ENCODE measurements at places on chromosomes 3 and 15.

GRCh38 chr15:29055876-29056275 lies 170.1 kb downstream of the APBA2 start:
- DNase-seq = no peak

DNA sequence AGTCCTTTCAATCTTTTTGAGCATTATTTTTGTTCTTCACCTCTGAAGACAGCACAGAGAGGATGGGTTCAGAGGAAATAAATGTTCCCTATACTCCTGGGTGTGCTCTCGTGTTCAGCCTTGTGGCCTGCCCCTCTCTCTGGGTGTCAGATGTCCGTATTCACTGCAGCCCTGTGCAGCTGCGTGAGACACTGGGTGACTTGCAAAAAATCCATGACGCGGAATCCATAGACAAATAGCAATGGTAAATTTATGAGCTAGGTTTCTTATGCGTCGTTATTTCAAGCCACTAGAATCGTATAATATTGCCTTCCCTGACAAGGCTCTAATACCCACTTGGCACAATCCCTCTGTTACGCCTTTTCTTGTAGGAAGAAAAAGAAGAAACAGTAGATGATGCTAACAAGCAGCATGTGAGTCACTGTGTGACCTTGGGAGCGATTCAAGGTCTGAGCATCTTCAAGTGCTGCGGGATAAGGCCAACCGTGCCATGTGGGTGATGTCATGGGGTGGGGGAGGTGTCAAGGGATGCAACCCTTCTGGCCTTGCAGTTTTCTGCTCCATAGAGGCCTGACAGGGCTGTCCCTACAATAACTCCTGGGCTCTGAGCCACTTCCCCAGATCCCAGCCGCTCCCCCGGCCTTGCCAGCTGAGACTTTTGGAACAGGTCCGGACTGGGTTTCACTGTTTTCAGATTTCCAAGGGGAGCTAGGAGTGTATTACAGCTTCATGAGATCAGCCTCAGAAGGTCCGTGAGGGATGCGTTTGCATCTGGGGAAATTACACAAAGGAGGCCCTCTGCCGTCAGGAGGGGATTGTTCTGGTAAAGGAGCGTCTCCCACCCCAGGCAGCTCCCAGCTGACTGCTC lies 47.6 kb upstream of the POMGNT2 start:
- no peak for DNase-seq

GRCh38 chr3:186107215-186108105 lies 1.4 kb downstream of the ETV5 start:
- DNase-seq = peak; percentile 69

DNA sequence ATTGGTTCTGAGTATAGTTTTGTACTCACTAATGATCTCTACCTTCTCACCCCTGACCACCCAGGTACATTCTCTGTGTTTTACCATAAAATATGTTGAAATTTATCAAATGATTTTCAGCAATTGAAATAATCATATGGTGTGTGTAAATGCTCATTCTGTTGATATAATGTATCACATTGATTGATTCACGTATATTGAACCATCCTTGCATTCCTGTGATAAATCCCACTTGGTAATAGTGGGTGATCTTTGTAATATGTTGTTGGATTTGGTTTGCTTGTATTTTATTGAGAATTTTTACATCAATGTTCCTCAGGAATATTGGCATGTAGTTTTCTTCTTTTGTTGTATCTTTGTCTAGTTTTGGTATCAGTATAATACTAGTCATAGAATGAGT lies 1497.6 kb downstream of the OTOL1 start:
- no peak for DNase-seq

DNA sequence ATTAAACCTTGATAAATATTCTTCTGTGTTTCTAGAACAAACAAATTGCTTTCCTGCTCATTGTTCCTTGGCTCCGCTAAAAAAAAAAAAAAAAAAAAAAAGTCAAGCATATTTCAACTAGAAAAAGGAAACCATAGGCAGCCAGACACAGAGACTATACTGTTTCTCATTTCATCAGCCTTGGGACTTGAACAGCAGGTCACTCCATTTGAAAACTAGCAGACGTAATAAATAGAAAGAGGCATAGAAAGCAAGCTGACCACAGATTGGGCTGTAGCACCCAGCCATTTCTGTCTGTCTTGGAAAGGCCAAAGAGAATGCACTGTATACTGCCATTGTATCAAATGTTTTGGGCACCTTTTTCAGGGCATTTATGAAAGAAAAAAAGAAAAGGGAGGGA lies 697.1 kb downstream of the NLGN1 start:
- no peak for DNase-seq

DNA sequence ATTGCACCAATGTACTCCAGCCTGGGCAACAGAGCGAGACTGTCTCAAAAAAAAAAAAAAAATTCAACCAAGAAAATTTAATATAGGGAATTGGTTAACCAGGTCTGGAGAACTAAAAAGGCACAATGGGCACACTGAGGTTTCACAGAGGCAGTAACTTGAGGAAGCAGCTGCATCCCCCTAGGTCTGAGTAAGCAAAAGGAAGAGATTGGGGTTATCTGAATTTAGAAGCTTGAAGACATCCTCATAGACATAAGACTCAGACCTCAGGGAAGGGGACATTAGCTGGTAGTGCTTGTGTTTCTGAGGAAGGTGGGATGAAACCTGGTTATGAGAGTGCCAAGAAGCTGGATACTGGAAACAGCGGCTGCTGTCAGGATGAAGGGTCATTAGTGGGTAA lies 50.1 kb upstream of the LEKR1 start:
- DNase-seq = no peak

DNA sequence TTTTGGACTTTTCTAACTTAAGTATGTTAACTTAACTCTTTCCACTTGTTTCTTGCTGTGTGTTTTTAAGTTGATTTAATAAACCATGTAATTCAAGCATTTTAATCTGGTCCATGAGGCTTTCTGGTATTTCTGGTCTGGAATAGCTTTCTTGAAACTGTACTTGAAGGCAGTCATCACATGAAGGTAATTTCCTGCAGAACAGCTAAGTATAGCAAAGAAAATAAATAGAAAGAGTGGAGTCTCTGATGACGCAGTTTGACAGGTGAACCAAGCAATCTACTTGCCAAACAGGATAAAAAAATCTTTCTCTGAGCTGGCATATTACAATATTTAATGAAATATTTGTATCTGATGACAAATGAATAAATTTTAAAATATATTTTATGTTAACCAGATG lies 74.9 kb downstream of the BTLA start:
- DNase-seq = no peak

DNA sequence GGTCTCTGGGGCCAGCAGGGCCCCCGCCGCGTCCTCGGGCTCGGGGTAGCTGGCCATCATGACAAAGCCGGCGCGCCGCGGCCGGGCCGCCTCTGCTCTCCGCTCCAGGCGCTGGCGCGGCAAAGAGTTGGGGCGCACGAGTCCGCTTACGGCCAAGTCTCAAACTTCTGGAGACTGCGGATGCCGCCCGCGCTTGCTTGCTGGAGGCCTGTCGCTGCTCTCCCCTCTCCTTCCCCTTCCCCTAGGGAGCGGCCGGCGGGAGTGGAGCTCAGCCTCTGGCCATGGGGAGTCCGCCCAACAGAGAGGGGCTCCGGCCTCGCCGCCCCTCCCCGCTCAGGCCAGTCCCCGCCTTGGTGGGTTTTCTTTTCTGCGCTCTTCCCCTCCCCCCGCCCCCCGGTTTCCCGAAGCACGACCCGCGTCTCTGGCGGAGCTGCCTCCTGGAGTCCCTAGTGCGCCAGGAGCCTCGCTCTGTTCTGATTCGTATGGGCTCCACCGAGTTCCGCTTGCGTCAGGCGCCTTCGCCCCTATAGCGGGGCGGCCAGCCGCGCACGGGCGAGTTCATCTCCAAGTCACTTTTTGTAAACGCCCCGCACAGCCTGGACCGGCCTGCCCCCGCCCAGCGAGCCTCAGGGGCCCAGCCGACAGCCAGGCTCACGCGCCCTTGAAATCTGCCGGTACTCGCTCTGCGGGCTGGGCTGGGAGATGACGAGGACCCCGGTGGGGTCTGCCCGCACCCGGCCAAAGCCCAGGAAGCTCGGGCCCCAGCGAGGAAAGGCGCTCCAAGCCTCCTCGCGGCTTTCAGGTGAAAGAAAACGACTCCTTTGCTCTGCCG lies at the start of the genes FOXL2 and FOXL2NB:
TSS of gene FOXL2 (minus strand) at position 475 of the 832 bp plus-strand sequence. CDS start at position 60, 415 bp downstream.
TSS of gene FOXL2NB (plus strand) at position 555 of the 832 bp plus-strand sequence. CDS start at position 703, 148 bp downstream.
- DNase-seq = peak; percentile 48

DNA sequence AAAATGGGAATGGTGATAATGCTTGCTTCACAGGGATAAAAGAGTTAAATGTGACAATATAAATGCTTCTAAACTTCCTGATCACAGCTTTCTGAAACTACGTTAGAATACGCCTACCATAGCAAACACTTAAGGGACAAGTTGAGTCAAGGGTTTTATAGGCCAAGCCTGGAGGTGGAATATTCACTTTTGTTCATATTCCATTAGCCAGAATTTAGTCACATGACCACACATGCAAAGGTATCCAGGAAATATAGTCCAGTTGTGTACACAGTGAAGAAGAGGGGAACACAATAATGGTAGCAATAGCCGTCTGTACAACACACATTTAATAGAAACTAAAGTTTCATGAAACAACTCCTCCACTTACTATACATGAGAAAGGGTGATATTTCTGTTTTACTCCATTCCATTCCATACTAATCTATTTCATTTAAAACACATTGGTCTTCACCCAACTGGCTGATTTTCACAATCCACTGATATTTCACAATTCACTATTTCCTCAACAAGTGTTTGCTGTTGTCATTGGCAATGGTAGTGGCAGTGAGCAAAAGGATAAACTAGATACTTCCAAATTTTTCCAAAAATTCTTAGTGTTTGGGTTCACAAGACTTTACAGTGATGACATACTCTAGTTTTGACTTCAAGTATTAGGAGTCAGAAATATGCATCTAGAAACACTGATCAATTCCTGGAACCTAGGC lies 270.9 kb downstream of the ERC2 start:
- no peak for DNase-seq

DNA sequence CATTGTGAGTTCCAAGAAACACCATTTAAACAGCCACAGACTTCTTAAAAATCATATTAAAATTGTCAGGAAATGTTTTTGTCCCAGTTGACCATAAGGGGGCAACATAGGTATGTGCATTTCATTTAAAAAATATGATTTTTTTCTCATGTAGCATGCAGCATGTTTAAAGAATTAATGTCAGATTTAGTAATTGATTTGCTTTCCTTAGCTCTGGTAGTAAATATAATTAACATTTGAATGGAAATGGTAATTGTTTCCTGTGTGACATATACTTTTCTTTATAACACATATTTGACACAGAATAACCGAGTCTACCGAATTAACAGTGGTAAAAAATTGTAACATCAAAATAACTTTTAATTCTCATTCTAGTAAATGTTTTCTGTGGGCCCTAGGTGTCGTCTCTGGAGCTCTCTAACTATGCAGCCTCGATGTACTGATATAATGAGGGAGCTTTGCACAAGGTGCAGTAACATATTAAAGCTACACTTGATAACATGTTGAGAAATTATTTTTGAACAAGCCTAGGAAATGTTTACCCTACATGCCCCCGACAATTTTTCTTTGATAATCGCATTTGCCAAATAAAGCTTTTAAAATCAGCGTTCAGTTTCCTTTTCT lies 34.9 kb downstream of the NXPE3 start:
- no peak for DNase-seq

DNA sequence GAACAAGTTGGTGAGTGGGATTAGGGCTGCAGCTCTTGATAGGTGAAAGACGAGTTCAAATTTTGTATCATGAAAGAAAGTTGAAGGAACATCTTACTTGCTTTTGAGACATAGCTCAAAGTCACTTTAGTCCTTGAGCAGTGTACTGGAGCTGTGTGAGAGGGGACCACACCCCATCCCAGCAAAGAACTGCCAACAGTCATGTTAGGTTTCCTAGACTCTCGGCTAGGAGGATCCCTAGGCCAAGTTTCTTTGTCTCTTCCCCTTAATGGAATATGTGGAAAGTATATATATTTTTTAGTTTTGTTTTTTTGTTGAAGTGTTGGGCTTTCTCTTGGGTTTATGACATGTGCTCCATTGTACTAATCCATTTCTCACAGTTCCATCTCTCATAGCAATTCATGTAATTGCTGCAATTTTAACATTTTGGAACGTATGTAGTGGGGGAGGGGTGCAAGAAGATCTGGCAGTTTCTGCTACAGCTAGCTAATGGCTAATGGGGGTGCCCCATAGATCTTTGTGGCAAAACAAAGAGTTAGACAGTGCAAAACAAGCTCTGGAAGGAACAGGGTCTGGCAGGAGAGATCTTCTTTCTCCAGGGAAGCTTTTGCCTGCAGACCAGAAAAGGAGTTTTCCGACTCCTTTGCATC lies 25.1 kb downstream of the TLNRD1 start:
- no peak for DNase-seq

- no peak for DNase-seq
Observed at GRCh38 chr3:126533506-126533905, 9.6 kb downstream of the CHST13 start.

DNA sequence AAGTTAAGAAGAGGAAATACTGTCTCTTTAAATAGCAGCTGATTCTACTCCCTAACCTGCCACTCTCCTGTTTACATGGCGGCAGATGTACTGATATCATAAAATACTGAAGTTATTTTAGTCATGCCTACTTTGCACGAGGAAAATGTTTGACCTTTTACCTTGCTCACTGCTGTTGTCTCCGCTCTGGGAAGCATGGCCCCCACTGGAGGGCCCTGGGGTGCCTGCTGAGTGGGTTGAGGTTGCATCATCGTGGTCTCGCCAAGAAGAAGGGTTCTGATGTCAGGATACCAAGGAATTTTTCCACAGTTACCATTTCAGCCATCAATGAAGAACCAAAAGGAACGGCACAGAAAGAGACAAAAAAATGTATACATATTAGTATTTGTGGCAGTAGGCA lies 16.7 kb downstream of the MEIS2 start:
- DNase-seq = no peak

DNA sequence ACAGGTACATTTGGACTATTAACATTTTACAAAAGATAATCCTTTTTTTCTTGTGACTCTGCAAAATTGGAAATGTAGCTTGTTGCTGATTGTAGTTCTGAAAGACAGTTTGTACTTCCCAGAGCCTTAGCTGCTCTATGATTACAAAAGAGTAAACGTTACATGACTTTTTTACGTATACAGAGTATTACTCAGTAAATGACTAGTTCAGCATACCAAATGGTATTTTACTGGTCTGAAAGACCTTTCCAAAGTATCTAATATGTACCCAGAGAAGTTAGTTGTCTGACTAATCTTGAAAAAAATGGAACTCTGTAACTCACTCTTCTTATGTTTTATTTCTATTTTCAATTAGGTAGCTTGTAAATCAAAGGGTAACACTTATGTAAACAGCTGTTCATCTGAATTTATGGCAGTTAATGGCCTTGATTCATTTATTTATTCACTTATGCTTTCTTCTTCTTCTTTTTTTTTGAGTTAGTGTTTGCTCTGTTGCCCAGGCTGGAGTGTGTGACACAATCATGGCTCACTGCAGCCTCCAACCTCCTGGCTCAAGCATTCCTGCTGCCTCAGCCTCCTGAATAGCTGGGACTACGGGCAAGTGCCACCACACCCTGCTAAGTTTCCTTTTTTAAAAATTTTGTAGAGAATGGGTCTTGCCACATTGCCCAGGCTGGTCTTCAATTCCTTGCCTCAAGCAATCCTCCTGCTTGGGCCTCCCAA lies 151.7 kb downstream of the C3orf38 start:
- DNase-seq = no peak

- peak; percentile 69 for DNase-seq
Observed at GRCh38 chr3:109532257-109533216, 195.2 kb upstream of the DPPA4 start.

GRCh38 chr3:136621628-136622027 lies 130.6 kb downstream of the STAG1 start:
- DNase-seq = peak; percentile 69
